ENCODE measurements at places on chromosomes 12 and 14.

GRCh38 chr14:74333909-74334308 lies 14.4 kb upstream of the VRTN start:
- no peak overlapping the region for H3K4me3 ChIP-seq
- H3K27me3 ChIP-seq, result no peaks in the 10 kb centered on the region
- no peaks in the 10 kb centered on the region for H3K36me3 ChIP-seq
- DNase-seq, result no peak
- H3K27ac ChIP-seq, result no peak overlapping the region
- no peaks in the 10 kb centered on the region for H3K4me1 ChIP-seq

- H3K27ac ChIP-seq, result no peak overlapping the region
- no peaks in the 10 kb centered on the region for H3K27me3 ChIP-seq
- no peak for DNase-seq
- no peaks in the 10 kb centered on the region for H3K36me3 ChIP-seq
- peaks cover 8% of the 10 kb centered on the region for H3K4me1 ChIP-seq
Observed at GRCh38 chr12:117409286-117409685, 47.9 kb upstream of the NOS1 start.

DNA sequence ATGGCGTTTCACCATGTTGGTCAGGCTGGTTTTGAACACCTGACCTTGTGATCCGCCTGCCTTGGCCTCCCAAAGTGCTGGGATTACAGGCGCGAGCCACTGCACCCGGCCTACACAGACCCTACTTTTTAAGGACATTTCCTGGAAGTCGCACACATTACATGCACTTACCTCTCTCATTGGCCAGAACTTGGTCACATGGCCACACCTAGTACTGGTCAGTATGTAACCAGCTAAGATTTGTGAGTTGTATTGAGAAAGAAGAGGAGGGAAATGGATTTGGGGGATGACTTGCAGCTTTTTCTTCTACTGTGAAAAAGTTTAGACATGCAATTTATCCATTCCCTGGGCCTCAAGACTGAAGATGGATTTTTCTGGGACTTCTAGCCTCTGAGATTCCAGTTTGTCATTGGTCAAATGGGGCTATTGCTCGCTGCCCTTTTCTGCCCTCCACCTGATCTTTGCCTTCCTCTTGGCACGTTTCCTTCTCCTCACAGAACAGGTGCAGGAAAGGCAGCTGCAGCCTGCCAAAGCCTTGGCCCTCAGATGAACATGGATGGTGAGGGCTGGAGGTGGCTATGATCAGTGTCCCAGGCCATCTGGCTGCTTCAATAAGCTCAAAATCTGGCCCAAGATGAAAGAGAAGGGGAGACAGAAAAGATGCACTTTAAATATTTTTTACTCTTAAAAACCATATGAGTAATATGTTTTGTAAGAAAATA lies 7.1 kb upstream of the ZDHHC22 start:
- no peak overlapping the region for H3K4me3 ChIP-seq
- no peak for DNase-seq
- no peak overlapping the region for H3K27ac ChIP-seq

DNA sequence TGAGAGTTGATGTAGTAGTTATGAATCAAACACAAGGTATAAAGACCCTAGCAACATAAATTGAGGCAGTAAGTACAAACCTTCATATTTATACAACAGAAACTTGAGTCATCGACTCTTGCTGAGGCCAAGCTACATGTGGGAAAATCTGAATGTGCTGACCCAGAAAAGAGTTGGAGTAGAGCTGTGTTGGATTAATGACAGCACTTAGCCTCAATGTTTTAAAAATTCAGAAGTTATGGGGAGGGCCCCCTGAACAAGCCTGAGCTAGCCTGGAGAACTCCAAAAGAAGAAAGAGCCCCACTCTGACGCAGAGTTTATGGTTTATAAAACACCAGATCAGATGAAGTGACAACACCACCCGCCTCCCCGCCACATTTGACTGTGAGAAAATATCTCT lies 100.0 kb downstream of the DUSP6 start:
- H3K36me3 ChIP-seq, result no peaks in the 10 kb centered on the region
- H3K27ac ChIP-seq, result no peak overlapping the region
- H3K4me1 ChIP-seq, result peaks cover 13% of the 10 kb centered on the region

DNA sequence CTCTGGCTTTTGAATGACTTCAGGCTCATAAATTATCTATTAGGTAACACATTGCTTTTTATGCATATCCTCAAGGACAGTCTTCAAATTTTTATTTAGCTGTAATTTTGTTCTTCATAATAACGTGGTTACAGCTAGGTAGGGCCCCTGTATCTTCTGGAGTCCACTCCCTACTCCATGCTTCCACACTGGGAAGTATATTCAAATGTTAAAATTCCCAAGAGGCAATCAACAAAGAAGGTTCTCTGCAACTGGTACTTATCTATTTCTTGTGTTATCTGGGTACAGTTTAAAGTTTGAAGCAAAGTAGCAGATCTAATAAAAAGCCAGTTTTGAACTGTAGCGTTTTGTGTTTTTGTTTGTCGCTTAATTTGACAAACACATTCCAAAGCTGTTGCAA lies 20.1 kb upstream of the BAZ1A start:
- H3K36me3 ChIP-seq, result no peaks in the 10 kb centered on the region
- DNase-seq, result no peak
- no peaks in the 10 kb centered on the region for H3K27me3 ChIP-seq
- no peak overlapping the region for H3K4me3 ChIP-seq
- H3K27ac ChIP-seq, result no peak overlapping the region

DNA sequence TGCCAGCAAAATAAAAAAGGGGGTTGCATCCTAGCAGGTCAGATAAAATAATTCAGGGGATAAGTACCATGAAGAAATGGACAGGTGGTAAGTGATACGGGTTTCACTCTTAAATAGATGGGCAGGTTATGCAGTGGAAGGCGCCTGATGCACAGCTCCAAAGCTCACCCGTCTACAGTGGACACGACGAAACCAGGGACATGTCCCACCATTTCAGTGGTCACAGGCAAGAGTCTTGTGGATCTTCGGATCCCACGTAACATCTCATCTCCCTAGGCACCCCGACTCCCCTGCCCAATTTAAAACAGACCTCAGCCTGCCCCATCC lies 60.5 kb downstream of the DDX51 start:
- peak overlapping the region; percentile 94 for H3K4me3 ChIP-seq
- H3K36me3 ChIP-seq, result peaks cover 31% of the 10 kb centered on the region
- H3K4me1 ChIP-seq, result no peaks in the 10 kb centered on the region
- DNase-seq, result no peak

GRCh38 chr12:89547101-89547500 lies 21.3 kb upstream of the POC1B start:
- no peaks in the 10 kb centered on the region for H3K36me3 ChIP-seq
- H3K4me3 ChIP-seq, result no peak overlapping the region
- no peak for DNase-seq
- H3K4me1 ChIP-seq, result no peaks in the 10 kb centered on the region
- no peaks in the 10 kb centered on the region for H3K27me3 ChIP-seq
- H3K27ac ChIP-seq, result no peak overlapping the region

- peak overlapping the region; percentile 77 for H3K4me3 ChIP-seq
- no peaks in the 10 kb centered on the region for H3K27me3 ChIP-seq
- peaks cover 43% of the 10 kb centered on the region for H3K4me1 ChIP-seq
- no peak for DNase-seq
- no peak overlapping the region for H3K27ac ChIP-seq
Observed at GRCh38 chr14:103716899-103717411, 1.3 kb downstream of the ZFYVE21 start.

GRCh38 chr14:100408350-100409002 lies 85.3 kb downstream of the SLC25A47 start:
- peaks cover 32% of the 10 kb centered on the region for H3K4me1 ChIP-seq
- H3K4me3 ChIP-seq, result no peak overlapping the region
- no peak overlapping the region for H3K27ac ChIP-seq
- H3K27me3 ChIP-seq, result no peaks in the 10 kb centered on the region

DNA sequence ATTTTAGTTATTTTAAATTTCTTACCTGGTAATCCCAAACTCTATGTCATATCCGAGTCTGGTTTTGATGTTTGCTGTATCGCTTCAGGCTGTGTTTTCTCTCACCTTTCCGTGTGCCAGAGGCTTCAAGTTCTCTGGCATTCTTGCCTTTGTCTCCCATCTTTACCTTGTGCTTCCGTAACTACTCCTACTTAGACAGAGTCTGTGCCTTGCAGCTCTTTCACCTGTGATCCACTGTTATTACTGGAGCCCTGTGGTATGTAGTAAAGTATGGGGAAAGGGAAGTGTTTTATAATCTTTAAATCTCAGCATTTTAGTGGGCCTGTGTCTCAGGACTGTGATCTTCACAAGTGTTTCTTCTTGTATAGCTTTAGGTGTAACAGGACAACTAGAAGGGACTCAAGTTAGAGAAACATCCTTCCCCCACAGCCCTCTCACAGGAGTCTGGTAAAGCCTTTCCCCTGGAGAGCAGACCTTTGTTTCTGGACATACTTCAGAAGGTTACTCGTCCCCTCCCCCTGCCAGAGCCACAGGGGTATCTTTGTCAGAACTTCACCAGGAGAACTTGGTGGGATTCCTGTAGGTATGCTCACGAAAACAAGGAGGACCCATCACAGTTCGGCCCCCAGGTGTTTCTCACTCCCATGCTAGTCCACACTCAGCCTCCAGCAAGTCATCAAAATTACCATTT lies 11.1 kb downstream of the IFNG start:
- no peak overlapping the region for H3K27ac ChIP-seq
- no peak overlapping the region for H3K4me3 ChIP-seq
- no peaks in the 10 kb centered on the region for H3K4me1 ChIP-seq
- no peaks in the 10 kb centered on the region for H3K27me3 ChIP-seq
- DNase-seq, result no peak
- H3K36me3 ChIP-seq, result no peaks in the 10 kb centered on the region

DNA sequence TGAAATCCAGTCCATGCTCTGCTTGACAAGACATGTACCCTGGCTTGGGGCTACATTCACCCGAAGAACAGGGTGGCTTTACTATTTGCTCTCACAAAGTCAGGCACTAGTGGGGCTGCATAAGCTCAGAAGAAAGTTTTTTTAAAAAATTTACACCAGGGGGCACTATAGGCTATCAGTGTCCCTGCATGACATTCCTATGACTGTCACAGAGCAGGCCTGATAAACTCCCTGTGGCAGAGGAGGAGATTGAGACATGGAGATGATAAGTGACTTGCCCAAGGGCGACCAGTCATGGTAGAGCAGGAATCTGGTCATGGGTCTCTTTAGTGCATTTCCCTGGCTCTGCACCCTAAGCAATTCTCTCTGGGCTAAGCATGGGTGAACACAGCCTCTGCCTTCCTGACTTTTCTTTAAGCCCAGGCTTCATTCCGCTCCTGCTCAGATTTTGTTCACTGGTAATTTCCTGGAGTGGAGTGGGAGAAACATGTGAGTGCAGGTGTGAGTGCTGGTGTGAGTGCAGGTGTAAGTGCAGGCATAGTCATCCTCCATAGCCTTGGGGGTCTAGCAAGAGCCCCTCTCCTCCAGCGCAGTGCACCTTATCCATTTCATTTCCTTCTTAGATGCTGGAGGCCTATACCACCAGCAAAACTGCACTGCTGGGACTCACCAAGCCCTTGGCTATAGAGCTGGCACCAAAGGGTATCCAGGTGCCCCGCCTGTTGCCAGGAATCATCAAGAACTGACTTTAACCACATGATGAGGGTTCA lies 91.6 kb downstream of the DHRS2 start:
- no peak overlapping the region for H3K4me3 ChIP-seq
- H3K4me1 ChIP-seq, result no peaks in the 10 kb centered on the region
- no peaks in the 10 kb centered on the region for H3K36me3 ChIP-seq
- H3K27ac ChIP-seq, result no peak overlapping the region
- no peaks in the 10 kb centered on the region for H3K27me3 ChIP-seq
- no peak for DNase-seq

- DNase-seq, result no peak
- H3K4me1 ChIP-seq, result no peaks in the 10 kb centered on the region
- H3K27me3 ChIP-seq, result no peaks in the 10 kb centered on the region
- H3K36me3 ChIP-seq, result no peaks in the 10 kb centered on the region
Observed at GRCh38 chr14:50798048-50798421, 32.9 kb downstream of the NIN start.

- H3K27ac ChIP-seq, result no peak overlapping the region
- H3K4me3 ChIP-seq, result no peak overlapping the region
- H3K4me1 ChIP-seq, result no peaks in the 10 kb centered on the region
Observed at GRCh38 chr12:14605401-14605989, 37.8 kb upstream of the PLBD1 start.

- DNase-seq, result no peak
- no peak overlapping the region for H3K4me3 ChIP-seq
- H3K27ac ChIP-seq, result no peak overlapping the region
- H3K4me1 ChIP-seq, result no peaks in the 10 kb centered on the region
Observed at GRCh38 chr12:108584456-108585065, 13.3 kb downstream of the TMEM119 start.
